Stimulated activated CD4-positive, alpha-beta T cell treated with anti-CD3 and anti-CD28 coated beads, Interleukin-2, amount 100 ng/mL, for 48 hours (primary cell): ENCODE measurements at places on chromosomes 3 and 15.

- DNase-seq, result no peak
Observed at GRCh38 chr3:20068512-20069177, 28.4 kb downstream of the KAT2B start.

- no peak for DNase-seq
Observed at GRCh38 chr3:155192957-155193746, 100.3 kb downstream of the STRIT1 start.

GRCh38 chr3:56339244-56339643 lies 129.0 kb downstream of the ERC2 start:
- no peak for DNase-seq

DNA sequence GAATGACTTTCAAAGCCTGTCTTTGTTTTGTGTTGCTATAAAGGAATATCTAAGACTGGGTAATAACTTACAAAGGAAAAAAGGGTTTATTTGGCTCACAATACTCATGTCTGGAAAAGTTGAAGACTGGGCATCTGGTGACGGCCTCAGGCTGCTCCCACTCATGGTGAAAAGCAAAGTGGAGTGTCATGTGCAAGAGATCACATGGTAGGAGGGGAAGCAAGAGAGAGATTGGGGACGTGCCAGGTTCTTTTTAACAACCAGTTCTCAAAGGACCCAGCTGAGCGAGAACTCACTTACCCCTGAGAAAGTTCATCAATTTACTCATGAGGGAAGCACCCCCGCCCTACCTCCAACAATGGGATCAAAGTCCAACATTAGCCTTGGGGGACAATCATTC lies 929.4 kb downstream of the ROBO1 start:
- no peak for DNase-seq

DNA sequence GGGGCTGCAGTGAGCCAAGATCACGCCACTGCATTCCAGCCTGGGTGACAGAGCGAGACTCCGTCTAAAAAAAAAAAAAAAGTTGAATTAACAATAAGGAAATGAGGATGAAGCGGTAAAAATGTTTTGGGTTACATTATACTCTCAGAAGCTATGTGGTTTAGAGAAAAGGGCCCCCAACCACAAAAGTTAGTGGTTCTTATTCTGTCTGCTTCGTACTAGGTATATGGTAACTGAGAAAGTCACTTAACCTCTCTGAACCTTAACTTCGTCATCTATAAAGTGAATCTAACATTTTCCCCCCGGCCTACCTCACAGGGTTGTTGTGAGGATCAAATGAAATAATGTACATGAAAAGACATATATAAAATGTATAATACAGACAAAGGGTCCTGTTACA lies 38.4 kb upstream of the EHHADH start:
- no peak for DNase-seq

DNA sequence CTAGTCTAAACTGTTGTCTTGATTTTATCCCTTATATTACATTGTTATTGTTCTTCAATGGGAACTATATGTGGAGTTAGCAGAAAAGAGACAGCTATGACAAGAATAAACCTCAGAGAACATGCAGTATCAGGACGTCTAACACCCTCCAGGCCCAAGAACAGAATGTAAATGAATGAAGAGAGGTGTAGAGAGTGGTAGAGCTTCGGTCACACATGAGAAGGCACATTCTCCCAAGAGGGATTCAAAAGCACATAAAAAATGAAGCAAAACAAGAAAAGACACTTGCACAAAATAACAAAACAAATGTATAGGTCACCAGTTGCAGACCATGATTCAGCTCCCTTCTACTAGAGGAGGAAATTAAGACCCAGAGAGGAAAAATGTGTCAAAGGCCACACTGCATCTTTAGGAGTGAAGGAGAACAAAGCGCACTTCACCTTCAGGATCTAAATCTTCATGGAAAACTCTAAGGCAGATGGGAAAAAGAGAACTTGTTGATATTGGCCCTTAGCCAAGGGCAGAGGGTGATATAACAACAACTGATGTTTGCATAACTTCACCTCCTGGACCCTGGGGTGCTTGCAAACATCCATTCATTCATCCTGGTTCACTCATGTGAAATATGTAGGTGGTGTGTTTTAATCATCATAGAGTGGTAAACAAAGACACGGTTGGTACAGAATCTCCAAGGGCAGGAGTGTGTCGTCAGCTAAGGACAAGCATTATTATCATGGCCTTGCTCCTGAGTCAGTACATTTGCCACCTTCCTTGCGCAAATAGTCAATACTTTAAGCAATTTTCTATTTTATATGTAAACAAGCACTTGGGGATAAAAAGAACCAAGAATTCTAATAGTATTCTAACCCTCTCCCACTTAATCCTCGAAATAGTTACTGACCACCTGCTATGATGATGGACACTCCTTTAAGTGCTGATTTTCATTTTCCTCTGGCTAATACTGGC lies 8.8 kb downstream of the NEK10 start:
- DNase-seq, result no peak

- DNase-seq, result no peak
Observed at GRCh38 chr3:2790266-2790815, 319.8 kb downstream of the IL5RA start.

- DNase-seq, result no peak
Observed at GRCh38 chr3:16388850-16389441, 123.9 kb downstream of the OXNAD1 start.
